ENCODE measurements at places on chromosomes 11 and 22. TPM values are rescaled to one million over a fixed set of nuclear protein-coding genes. Genes with fewer than 3 reads are reported as not detected.

OR52N4 gene
- total RNA-seq: 0.38 TPM

GRM5 gene
- total RNA-seq: not detected

LRRN4CL gene
- 0.36 TPM for total RNA-seq

TRIM66 gene
- total RNA-seq: 12.5 TPM

CSNK2A3 gene
- not detected for total RNA-seq

MYOD1 gene
- total RNA-seq: not detected

TTC28 gene
- total RNA-seq: 5.7 TPM

TSPAN18 gene
- 0.64 TPM for total RNA-seq

Data from natural killer cell treated with Interleukin-12 subunit alpha and Interleukin-12 subunit beta and Interleukin-15 and Interleukin-18, amount 100 ng/mL, for 72 hours (primary cell).